ENCODE measurements at places on chromosomes 7 and 10.

DNA sequence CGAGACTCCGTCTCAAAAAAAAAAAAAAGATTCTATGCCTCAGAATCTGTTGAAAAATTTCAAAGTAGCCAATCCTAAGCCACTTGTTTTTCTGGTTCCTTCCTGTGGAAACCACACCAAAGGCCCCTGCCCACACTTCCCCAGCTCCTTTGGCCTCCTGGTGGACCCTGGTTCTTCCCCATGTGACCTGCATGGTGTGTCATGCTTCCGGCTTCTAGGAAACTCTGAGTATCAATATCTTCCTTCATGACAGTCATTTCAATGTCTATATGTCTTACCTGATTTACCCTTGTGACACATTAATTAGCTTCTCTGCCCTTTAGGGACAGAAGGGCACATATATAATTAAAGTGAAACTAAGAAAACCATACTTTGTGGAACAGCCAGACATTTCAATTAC lies 80.4 kb upstream of the GRB10 start:
- no peak for DNase-seq

- DNase-seq = no peak
Measured at GRCh38 chr7:2269991-2270460, 28.0 kb downstream of the NUDT1 start.

DNA sequence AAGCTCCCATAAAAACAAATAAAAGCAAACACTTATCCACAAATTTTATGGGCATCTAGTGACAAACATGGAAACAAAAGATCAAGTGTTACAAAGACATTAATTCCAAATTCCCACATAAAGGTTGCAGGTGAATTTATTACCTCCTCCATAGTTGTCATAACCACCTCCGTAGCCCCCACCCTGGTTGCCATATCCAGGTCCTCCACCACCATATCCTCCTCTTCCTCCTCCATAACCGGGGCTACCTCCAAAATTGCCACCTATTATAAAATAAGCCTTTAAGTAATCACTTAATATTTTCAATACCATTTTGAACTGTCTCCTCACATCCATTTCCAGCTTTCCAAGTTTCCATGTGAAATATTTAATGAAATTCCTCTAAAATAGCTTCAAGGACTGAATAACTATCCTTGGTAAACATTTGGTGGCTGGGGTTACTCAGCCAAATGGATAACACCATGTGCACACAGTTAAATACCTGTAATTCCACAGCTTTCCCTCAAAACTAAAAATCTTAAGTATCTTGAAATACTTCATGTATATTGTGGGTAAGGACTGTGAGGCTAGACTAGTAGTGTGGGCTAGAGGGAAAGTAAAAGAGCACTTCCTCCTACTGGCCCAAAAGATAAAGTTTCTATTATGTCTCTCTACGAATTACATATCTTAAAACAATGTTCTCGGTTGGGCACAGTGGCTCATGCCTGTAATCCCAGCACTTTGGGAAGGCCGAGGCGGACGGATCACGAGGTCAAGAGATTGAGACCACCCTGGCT lies 6.9 kb downstream of the HNRNPA2B1 start:
- no peak for DNase-seq

GRCh38 chr10:117284716-117285494 lies 44.0 kb downstream of the SLC18A2 start:
- DNase-seq = no peak

- DNase-seq = no peak
Measured at GRCh38 chr7:140358024-140358411, 40.3 kb downstream of the SLC37A3 start.

DNA sequence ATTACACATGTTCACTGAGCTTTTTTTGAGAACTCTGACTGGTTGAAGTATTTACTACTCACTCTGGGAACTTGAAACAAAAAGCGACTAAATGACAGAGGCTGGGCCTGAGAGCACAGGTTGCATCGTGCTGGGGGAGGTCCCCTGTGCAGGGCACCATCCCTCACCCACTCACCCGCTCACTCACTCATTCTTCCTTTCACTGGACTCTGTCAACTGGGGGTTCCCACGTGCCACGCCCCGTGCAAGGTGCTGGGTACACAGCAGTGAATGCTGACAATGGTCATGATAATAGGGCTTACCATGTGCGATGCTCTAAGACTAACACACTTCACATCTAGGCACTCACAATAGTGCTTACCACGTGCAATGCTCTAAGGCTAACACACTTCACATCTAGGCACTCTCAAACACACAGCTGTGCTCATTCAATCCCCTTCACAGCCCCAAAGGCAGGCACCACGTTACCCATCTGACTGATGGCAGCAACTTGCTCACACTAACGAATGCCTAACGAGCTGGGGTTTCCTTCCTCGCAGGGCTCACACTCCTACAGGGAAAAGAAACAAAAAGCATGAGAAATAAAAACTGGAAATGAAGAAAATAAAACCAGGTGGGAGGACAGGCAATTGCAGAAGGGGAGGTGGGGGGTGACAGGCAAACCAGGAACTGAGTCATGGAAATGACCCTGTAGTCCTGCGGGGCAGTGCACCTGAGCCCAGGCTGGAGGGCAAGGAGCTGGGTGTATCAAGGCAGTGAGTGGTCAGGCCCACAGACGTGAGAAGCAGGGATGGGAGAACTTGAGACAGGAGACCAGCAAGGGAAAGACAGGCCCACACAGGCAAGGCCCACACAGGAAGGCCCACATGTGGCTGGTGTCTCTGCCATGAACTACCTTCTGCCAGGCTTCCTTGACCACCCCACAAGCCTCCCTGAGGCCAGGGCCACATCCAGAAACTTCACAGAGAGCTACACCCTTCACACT lies 147.0 kb upstream of the FAM20C start:
- no peak for DNase-seq

GRCh38 chr10:15783941-15784636 lies 64.4 kb upstream of the ITGA8 start:
- no peak for DNase-seq

DNA sequence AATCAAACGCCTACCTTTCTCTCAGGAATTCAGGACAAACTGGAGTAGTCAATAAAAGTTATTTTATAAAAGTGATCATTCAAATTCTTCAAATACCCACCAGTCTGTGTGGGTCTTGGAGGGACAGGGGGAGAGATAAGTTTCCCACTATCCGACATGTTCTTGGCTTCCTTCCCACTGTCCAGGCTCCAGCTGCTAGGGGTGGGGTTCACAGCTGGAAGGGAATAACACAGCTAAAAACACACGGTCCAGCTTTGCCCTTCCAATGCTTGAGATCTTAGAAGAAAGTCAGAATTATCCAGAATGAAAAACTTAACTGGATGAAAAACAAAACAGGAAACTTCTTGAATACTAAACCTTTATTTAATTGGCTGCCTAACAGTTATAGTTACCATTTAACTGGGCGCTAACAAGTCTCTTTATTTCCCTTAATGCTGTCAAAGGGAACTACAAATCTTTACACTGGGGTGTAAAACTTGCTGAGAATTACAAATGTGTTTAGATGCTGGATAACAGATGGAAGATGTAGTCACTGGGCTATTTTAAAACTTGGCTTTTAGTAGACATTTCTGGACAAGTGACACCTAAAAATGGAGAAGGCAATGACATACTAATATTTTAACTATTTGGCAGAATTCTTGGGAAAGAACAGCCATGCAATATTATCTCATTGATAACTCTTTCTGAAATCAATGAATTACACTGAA lies 172.8 kb upstream of the IMMP2L start:
- no peak for DNase-seq

GRCh38 chr10:79020015-79020491 lies 48.7 kb upstream of the ZMIZ1 start:
- DNase-seq = no peak

DNA sequence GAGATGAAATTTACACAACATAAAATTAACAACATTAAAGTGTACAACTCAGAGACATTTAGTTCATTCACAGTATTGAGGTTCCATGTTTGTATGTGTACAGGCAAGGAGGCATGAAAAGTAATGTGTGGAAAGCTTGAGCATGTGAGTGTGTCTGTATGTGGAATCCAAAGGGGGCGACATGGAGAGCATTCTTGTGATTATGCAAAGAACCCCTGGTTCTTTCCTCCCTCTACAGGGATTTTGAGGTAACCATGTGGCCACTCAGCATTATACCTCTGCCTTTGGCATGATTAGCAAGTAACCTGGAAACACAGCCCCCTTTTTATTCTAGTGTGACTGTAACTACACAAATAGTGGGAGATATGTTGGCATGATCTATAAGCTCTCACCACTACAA lies 21.0 kb downstream of the OR2F1 start:
- no peak for DNase-seq

DNA sequence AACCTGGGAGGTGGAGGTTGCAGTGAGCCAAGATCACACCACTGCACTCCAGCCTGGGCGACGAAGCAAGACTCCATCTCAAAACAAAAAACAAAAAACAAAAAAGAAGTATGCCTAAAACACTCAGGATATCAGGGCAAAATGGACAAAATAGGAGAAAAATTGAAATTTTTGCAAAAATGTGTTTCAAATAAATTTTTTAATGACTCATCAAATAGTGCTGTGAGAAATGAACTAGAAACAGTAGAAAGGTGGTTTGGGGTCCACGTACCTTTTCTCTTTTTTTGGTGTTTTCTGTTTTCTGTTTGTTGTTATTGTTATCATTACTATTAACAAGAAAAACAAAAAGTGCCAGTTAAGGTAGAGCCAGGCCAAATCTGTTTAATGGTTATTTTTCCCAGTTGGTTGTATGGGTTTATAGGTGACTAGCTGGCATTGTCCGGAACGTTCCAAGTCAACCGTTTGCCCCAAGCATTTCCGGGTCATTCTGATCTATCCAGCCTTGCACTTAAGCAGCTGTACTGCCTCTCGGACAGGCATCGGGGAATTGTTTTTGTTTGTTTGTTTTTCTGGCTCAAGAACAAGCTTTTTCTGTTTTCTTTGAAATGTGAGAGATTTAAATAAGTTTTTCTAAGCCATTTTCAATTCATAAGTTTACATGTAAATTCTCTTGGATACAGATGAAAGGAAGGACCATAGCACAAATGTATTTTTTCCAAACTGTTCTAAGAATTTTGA lies 157.0 kb upstream of the NEBL start:
- DNase-seq = no peak

- DNase-seq = no peak
Measured at GRCh38 chr10:126872135-126872534, 33.1 kb upstream of the DOCK1 start.

DNA sequence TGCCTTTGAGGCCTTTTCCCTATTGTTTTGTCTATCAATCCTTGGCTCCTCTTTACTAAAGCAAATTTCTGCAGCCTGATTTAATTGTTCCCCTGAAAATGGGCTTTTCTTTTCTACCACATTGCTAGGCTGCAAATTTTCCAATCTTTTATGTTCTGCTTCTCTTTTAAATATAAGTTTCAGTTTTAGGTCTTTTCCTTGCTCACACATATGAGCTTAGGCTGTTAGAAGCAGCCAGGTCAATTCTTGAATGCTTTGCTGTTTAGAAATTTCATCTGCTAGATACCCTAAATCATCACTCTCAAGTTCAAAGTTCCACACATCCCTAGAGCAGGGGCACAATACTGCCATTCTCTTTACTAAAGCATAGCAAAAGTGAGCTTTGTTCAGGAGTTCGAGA lies 159.6 kb downstream of the ARL4A start:
- no peak for DNase-seq

DNA sequence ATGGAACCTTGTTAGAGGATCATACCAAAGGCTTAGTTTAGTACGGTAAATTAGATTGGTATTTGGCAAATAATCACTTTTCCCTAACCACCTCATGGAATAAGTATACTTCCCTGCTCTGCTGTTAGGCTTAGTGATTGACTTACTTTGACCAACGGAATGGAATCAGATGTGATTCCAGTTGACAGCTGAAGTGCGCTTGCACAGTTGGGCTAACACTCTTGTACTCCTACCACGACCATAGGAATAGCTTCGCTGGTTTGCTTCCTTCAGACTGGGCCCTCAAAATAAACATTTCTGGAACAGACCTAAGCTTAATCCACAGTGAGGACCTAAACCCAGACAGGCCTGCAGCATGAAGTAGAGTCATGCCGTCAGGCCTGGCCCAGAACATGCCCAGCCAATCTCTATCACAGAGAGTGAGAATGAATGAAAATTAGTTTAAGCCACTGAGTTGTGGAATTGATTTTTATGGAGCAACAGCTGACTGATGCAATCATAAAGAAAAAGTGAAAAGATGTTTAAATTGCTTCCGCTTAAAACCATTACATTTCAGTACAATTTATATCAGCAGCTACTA lies 122.3 kb downstream of the DOCK4 start:
- no peak for DNase-seq

DNA sequence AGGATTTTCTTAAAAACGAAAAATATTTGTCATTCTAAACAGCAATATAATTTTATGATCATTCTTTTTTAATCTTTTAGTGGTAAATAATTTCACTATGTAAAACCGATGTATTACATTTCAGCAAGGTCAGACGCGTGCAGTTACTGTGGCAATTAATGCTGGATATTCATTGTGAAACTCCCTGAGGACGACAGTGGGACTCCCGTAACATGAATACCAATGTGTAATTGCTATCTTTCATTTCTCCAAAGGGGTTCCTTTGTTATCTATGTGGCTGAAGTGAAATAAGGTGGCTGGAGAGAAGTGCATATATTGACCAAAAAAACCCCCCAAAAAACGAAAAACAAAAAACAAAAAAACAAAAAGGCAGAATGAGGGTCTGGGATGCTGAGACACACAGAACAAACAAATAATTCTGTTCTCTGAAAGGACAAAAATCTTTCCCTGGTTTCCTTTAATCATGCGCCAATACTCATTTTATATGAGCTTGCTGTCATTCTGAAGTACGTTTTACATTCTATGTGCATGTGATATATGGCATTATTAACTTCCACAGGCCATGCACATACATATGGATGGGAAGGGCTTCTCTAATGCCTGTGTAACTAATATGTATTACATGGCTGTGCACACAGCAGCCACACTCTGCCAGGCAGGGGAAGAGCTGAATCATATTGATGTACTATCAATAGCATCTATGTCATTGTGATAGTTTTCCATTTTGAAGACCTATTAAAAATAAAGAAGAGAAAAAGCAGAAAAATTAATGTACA lies 161.4 kb downstream of the RAPGEF5 start:
- DNase-seq = no peak

- no peak for DNase-seq
Measured at GRCh38 chr7:133904776-133905175, 222.4 kb upstream of the LRGUK start.

- DNase-seq = no peak
Measured at GRCh38 chr7:33757563-33758165, 147.7 kb upstream of the BMPER start.

DNA sequence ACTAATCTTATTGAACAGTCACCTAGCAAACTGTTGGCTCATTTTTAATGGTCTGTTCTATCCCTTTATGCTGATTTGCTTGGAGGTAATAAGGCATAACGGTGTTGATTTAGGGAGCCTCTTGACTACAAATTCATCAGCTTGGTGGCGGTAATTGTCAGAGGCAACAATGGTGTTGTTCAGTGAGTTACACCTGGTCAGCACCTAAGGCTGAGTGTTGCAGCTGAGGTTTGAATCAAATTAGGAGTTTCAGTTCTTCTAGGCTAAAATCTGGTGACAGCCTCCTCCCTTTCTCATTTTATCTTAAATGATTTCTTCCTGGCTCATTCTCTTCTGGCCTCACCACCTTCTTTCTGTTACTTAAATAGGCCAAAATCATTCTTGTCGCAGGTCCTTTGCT lies 42.3 kb upstream of the SP8 start:
- DNase-seq = no peak

- DNase-seq = no peak
Measured at GRCh38 chr10:44807451-44807850, 103.7 kb upstream of the TMEM72 start.

- DNase-seq = no peak
Measured at GRCh38 chr10:124565565-124566221, 104.1 kb downstream of the LHPP start.

All from stimulated activated CD4-positive, alpha-beta T cell treated with anti-CD3 and anti-CD28 coated beads, Interleukin-1b, Interleukin-23, amount 100 ng/mL, for 4 hours (primary cell).